ENCODE measurements at places on chromosomes 2 and 18.
A peak's percentile ranks its signal among the peaks of the same experiment; 100 is the strongest.

- DNase-seq, result no peak
These were observed 171.1 kb downstream of the LDLRAD4 start for GRCh38 chr18:13389491-13390131.

DNA sequence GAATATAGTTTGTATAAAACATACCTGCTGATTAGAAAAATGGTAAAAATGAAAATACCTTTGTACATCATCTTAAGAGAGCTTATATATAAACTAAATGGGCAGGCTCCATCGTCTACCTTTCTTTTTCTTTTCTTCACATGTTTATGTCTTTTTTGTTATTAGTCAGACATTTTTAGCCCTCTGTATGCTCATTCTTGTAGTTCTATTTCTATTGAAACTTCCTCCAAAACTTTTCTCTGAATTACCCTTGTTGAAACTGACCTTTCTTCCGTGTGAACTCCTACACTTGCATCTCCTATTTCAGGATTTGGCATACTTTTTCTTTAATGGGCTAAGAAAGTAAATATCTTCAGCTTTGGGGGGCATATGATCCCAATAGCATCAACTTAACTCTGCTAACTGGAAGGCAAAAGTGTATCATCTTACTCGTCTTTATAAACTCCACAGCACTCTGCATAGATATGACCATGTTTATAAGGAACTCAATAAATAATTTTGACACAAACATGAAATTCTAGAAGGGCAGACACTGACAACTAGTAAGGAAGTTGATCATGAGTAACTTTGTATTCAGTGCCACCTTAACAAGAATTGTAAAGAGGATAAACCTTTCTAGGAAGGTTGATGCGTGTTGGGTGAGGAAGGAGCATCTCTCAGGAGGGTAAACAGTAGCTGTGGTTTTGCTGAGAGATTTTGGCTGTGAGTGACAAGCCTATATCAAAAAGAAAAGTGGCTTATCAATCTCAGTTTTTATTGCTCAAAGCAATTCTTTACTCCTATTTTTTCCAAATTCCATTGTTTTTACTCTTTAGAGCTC is 127.6 kb downstream of the PIK3C3 start:
- DNase-seq, result no peak

DNA sequence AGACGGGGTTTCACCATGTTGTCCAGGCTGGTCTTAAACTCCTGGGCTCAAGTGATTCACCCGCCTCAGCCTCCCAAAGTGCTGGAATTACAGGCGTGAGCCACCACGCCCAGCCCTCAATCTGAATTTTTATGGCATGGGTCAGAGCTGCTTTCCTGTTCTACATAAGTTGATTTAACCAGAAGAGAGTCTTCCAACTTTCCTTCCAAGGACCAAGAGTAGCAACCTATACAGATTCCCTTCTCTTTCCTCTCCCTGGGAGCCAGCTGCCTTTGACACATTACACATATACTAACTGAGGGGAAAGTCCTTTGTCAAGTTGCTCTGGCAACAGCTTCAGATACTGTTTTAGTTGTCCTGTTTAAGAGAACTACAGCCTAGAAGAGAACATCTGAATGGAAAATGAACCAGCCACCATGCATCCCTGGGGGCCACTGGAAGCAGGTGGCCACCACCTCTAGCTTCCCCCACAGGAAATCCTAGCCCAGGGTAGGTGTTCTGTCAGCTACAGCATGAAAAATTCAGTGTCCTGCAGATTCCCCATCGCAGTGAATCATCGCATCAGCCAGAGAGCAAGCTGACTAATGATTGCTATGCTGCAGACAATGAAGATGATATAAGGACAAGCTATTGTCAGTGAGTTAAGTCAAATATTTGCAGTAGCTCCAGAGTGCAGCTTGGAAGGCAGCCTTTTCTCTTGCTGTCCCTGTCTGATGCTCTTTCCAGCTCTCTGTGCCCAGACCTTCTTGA is 62.9 kb downstream of the POMC start:
- DNase-seq, result peak; percentile 29

- no peak for DNase-seq
These were observed 54.5 kb upstream of the AFF3 start for GRCh38 chr2:100196786-100197494.

DNA sequence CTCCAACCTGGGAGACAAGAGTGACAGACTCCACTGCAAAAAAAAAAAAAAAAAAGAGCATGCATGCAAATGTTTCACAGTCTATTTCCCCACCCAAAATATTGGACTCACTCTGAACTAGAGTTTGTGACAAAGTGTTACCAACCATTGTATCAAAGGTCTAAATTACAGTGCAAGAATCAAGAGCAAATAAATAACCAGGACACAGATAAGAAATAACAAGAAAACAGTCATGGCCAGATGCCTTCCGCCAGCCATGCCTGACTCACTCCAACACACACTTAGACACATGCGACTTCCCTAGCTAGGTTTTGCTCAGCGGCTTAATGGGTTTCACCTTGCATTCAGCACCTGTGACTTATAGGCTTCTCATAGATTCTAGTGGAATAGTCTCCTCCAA is 62.8 kb downstream of the CYB5A start:
- DNase-seq, result no peak
